Upper lobe of left lung (tissue), 6 donors: ENCODE measurements at places on chromosomes 7 and 10.

DNA sequence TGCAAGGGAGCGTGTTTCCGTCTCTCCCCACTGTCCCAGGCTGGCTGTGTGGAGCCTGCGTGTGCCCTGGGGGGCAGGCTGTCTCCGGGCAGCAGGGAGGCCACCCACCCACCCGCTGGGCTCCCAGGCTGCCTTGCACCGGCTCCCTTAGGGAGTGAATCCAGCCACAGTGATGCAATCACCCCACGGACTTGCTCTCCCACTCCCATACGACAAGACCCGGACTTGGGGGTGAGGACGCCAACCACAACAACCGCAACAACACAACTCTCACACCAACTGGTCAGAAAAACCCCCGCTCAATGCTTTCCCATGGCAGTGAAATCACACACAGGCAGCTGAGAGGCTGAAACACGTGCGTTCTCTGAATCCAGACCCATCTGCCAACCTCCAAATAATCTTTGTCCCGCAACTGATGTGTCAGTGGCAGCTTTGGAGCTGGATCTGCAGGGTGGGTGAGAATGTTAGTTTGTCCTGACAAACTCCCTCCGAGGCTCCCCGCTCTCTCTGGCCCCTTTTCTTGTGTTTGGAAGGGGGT is 62.7 kb upstream of the DDC start:
- DNase-seq = no peak

GRCh38 chr10:19518632-19519031 is 297.6 kb upstream of the PLXDC2 start:
- no peak for DNase-seq

- no peak for DNase-seq
These were observed 33.9 kb downstream of the CACUL1 start for GRCh38 chr10:118720685-118721538.

DNA sequence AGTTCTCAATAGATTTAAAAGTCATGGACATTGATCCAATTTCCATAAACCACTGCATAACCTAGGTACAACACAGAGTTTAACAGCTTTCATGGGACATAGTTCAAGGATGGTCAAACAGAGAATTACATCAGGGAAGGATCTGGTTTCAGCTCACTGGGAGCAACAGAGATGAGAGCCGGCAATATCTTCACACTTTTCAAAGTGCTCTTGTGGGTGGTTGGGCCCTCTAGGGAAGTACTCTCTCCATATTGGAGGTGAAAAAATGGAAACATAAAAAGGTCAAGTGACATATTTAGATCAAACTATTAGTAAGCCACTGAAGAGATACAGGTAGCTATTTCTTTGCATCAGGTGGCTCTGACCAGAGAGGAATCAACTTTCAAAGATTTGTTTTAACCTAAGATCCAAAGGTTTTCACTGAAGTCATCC is 61.8 kb upstream of the LRRN3 start:
- no peak for DNase-seq

- no peak for DNase-seq
These were observed at the start of gene LGI1 for GRCh38 chr10:93757801-93758507. Gene LGI1, plus strand, starts transcription at chr10:93757936. Its CDS starts 209 bp downstream, at chr10:93758145.
